Stimulated activated CD4-positive, alpha-beta T cell treated with anti-CD3 and anti-CD28 coated beads, Interleukin-4, amount 100 ng/mL, for 48 hours (primary cell): ENCODE measurements at places on chromosomes 7 and 10.

DNA sequence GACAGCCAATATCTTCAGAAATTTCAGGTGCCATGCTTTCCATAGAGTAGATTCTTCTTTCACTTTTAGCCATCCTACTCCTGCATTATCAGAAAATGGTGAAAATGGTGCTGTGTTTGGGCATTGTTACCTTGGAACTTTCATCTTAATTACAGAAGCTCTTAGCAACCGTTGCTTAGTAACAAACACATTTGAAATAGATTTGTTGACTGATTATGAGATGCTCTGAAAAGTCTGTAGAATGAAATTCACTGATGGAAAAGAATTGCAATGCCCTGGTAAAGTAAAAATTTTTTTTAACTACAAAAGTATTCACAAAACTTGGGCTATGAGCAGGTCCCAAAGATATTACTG, 249.3 kb upstream of the NEBL start:
- DNase-seq: no peak

- DNase-seq: no peak
Measured at GRCh38 chr10:120480065-120480600, 23.1 kb downstream of the PLPP4 start.

DNA sequence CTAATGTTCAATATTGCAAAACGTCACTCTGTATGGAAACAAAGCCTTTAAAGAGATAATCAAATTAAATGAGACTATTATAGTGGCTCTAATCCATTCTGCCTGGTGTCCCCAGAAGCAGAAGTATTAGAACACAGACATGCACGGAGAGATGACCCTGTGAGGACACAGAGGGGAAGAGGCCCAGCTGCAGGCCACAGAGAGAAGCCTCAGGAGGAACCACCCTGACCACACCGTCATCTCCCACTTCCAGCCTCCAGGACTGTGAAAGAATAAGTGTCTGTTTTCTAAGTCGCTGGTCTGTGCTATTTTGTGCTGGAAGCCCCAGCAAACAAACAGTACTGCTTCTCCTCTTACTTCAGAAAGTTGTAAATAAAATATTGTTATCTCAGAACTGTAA, 283.5 kb upstream of the ADARB2 start:
- DNase-seq: no peak

- DNase-seq: no peak
Measured at GRCh38 chr7:50869108-50869725, 86.5 kb upstream of the GRB10 start.

GRCh38 chr7:1842321-1843221, 172.5 kb downstream of the ELFN1 start:
- DNase-seq: no peak

DNA sequence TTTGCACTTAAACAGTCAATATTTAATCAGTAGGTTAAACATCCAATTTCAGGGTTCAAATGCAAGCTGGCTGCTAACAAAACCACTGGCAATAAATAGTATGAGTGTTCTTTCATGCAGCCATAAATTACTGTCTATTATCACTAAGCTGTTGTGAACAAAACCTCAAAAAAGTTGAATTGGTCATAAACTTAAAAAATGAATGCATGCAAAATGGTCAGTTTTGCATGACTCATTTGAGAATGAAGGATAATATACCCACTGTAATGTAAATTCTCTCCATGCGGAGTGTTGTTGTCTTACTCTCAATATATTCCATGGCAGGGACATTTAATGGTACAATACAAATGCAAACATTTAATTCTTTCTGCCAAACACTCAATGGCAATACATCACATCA, 226.4 kb downstream of the MAGI2 start:
- no peak for DNase-seq

DNA sequence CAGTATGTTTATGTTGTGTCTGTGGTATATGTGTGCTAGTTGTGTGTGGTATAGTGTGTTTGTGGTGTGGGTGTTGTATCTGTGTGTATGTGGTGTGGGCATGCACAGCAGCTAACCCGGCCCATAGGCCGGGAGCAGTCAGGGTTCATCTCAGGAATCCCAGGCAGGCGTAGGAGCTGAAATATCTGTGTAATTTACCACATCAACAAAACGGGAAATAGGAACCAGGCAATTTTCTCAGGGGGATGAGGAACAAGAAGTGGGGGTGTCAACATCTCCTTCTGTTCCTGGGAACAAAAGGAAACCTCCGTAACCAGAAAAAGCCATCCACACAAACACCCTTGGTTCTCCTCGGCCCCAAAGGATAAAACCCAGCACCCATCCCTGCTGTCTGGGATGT, 24.5 kb upstream of the ZNF488 start:
- no peak for DNase-seq
